Activated T-cell treated with anti-CD3 and anti-CD28 coated beads, Interleukin-2, amount 50 U/mL, for 4 hours (primary cell): ENCODE measurements at places on chromosomes 16 and 17.

GRCh38 chr17:11996722-11997146, 541 bp downstream of the ZNF18 start:
- no peak for DNase-seq

- DNase-seq, result no peak
These were observed 8.4 kb downstream of the CDH11 start for GRCh38 chr16:65113441-65113840.

DNA sequence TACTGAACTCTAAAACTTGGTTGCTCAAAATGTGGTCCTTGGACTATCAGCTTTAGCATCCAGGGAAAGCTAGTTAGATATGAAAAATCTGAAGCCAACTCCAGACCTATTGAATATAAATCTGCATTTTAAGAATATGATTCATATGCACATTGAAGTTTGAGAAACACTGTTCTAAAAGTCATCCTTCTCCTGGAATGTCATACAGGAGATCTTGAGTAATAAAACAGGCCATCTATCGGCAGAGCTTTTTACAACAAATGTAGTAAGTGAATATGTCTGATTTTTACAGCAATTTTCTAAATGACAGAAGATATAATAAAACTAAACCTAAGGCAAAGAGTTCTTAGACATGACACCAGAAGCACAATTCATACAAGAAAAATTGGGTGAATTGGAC, 140.4 kb downstream of the PMP22 start:
- no peak for DNase-seq

DNA sequence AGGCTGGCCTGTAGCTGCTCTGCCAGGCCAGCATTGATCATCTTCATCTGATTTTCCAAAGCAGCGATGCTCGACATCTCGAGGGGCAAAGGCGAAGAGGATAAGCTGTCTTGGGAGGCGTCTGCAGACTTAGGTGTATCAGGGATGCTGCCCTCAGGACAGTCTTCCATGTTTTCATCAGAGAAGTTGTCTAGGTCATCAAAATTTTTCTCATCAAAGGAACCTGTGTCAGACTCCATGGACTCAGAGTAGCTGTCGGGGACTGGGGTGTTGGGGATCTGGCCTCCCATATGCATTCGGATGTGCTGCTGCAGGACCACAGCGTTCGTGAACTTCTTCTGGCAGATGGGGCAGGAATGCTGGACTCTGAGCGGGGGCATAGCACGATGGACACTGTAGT, 11.5 kb downstream of the SALL1 start:
- DNase-seq, result no peak

- no peak for DNase-seq
These were observed 62.2 kb downstream of the DHRS7C start for GRCh38 chr17:9729034-9729650.
